IPS DF 6.9 (cell line): ENCODE measurements at places on chromosomes 3 and 15.

DNA sequence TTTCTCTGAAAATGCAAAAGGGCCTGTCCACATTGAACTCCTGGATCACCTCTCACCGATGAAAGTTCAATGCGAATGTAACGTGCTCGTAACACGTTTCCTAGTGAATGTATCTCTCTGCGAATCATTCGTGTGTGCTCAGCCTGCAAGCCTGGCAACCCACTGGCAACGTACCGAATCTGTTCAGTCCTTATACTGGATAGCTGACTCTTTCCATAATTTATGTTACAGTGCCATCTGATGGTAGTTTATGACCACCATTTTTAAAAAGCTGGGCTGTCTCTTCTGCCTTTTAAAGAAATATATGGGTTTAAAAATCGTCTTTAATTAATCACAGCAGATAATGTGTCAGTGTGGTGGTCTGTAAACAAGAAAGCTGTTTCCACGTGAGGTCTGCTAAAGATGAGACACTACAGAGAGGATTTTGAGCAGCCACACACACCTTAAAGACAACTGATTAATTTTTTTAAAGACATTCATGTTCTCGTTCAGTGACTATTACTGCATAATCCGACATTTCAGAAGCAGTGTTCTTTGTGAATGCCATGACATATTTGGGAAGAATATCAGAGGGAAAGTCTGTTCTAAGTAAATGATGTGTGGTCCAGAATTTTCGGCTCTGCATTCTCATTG is 69.4 kb upstream of the FOXP1 start:
- no peak for DNase-seq

GRCh38 chr3:161263057-161263456 is 41.9 kb downstream of the NMD3 start:
- DNase-seq: no peak

GRCh38 chr15:100107151-100107550 is 234.6 kb downstream of the ADAMTS17 start:
- DNase-seq: no peak

- DNase-seq: no peak
Observed at GRCh38 chr3:3281024-3281423, 101.5 kb upstream of the CRBN start.

GRCh38 chr3:66655671-66656070 is 154.8 kb upstream of the LRIG1 start:
- no peak for DNase-seq

- DNase-seq: peak; percentile 58
Observed at GRCh38 chr3:65732051-65732935, 306.4 kb downstream of the MAGI1 start.

GRCh38 chr15:50257924-50258323 is 7.6 kb downstream of the HDC start:
- no peak for DNase-seq

DNA sequence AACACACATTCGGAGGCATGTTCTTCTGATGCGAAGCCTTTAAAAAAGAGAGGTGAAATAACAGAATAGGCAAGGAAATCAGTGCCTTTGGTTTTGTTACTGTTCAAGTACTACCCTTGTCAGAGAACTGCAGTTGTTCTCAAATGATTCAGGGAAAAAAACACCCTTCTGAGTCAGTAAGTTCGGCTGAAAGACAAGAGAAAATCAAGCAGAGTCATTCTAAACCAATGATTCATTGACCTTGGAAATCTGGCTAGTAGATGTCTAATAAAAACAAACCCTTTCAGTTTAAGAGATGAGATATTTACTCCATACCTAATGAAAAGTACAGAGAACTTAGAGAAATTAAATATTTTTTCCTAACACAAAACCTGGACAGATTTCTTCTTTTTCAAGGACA is 72.7 kb upstream of the ABI3BP start:
- DNase-seq: no peak

DNA sequence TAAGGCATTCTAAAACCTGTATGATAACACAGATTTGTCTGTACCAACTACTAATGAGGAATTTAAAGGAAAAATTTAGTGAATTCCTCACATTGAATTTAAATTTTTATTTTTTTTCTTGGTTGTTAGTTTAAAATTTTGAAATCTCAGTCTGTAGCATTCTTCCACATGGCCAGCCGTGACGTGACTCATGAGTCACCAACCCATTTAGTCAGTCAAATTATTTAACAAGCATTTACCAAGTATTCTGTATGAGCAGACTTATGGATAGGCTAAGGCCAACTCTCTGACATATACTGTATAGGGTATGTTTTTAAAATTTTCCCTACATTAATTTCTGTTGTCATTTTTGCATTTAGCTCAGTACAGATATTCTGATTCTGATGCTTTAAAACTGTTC is 112.9 kb downstream of the CNTN4 start:
- no peak for DNase-seq

DNA sequence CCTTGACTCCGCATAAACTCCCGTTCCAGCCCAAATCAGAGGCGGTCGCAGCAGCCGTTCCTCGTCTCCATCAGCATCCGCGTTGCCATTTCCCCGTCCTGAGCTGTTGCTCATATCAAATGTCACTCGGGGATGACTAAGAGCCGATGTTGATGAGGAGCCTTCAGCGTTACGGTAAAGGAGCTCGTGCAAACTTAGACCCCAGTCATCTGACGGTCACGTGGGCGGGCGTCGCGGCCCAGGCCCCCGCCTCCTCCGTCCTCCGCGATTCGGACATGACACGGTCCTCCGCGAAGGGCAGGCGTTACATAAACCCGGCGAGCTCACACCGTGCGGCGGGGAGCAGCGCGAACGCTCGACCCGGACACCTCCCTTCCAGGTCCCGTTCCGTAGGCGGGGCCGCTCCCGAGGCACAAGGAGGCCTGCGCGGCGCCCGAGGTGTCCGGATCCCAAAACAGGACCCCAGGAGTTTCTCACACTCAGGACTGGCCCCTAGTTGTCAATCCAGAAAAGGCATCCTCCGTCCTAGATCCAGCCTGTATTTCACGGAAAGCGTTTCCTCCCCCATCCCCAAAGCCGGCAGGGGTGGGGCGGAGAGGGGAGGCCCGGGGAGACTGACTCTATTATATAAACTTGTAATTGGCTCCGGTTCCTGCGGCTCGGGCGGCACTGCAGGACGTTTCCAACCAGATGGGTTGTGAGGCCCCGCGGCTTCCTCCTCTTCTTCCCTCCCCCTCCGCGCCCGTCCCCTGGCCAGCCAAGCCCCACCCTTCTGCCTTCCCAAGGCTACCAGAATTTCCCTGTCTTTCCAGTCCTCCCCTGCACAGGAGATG is 100.0 kb upstream of the IGF1R start:
- peak; percentile 55 for DNase-seq

GRCh38 chr15:48696627-48697312 is 51.3 kb upstream of the FBN1 start:
- no peak for DNase-seq

GRCh38 chr3:45112939-45113338 is 33.2 kb downstream of the CDCP1 start:
- DNase-seq: no peak

DNA sequence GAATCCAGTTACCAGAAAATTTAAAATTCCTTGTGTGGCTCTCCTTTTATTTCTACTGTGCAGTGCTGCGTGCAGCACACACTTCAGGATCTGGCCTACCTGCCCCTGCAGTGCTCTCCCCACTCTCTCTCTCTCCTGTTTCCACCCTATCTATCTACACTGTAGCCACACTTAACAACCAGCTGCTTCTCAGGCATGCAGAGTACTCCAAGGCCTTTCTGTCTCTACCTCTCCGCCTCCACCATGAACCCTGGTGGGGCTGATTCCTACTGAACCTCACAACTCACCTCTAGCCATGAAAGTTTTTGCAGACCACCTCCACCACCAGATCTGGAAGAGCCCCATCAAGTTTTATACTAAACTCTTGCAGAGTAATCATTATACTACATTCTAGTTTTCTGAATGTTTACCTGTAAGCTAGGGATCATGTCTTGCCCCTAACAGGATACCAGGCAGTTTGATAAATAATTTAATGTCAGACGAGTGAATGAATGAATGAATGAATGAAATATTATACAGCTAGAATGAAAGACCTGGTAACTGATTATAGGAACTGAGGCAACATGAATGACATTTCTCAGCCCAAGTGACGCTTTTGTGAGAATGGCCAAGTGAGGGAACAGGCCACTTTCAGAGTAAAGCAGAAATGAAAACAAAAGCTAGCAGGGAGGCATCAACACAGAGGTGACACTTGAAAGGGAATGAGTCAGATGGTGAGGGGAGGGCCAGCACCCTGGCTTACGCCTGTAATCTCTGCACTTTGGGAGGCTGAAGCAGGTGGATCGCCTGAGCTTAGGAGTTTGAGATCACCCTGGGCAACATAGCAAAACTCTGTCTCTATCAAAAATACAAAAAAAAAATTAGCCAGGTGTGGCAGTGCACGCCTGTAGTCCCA is 363.5 kb downstream of the FOXP1 start:
- DNase-seq: no peak

DNA sequence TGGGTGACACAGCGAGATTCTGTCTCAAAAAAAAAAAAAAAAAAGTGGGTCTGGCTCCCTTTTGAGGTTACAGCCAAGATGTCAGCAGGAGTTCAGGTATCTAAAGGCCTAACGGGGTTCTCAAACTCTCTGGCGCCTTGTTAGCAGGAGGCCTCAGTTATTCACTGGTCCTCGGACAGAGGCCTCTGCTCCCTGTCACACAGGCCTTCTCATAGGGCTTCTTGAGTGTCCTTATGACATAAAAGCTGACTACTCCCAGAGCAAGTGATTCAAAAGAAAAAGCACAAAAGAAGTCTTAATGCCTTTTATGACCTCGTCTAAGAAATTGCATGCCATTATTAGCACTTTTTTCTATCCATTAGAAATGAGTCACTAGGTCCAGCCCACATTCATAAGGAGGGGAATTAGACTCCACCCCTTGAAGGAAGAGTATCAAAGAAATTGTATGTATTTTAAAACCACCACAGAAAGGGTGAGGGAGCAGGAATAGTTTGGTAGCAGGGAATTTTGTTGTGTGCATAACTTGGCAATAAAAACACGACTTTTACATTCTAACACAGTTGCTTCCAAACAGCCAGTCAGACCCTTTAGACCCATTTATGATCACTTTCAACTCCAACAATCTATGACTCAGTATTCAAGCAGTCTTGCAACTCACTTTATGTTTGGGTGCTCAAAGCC is 90.3 kb downstream of the MEX3B start:
- no peak for DNase-seq
